ENCODE measurements at places on chromosomes 12 and 14.

GRCh38 chr14:51862860-51863259 is 2.4 kb downstream of the GNG2 start:
- no peak for DNase-seq

DNA sequence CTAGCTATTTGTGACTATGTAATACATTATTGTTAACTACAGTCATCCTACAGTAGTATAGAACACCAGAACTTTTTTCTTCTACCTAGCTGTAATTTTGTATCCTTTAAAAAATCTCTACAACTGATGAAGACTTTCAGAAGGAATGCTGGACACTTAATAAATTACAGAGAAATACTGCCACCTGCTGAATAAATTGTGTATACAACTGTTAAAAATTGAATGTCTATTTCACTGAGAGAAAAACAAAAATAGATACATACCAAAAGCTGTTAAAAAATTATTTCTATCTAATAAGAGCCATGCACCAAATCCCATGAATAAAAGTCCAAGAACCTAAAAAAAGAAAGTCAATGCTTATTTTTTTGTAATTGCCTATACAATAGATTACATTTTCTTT is 6.6 kb downstream of the TSPAN19 start:
- no peak for DNase-seq

- DNase-seq: no peak
These were observed 162.4 kb downstream of the GARIN6 start for GRCh38 chr12:99809909-99810308.

DNA sequence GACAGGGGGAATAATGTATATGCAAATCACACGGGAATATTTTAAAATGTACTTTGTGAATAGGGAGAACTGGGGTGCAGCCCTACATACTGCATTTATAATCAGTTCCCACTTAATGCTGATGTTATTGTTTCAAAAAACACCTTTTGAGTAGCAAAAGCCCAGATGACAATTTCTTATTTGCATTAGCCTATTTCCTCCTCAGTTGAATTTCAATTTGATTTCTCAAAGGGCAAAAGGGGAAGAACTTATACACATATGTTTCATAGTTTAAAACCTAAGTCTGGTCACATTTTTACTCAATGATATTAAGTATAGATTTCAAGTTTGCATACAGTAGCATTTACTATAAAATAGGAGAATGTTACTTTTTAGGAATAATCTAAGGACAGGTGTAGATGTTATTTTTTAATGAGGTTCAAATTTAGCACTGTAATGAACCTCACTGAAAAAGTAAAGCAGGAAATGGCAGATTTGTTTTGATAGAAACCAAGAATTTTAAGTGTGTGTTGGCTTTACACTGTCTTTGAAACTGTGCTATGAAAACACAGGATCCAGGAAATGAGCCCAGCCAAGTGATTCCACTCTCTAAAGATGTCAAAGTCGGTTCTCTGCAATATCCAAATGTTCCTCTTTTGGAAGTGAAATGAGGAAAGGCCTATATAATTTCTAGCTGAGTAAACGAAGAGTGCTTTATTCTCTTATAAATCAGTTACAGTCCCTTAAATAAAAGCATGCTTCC is 367.4 kb downstream of the BTG1 start:
- no peak for DNase-seq

GRCh38 chr14:67151082-67151666 is 38.1 kb upstream of the GARIN2 start:
- no peak for DNase-seq

- no peak for DNase-seq
These were observed 203.5 kb upstream of the GZMB start for GRCh38 chr14:24837280-24838046.

- no peak for DNase-seq
These were observed 36.4 kb upstream of the FICD start for GRCh38 chr12:108478611-108479206.

- DNase-seq: no peak
These were observed 248.8 kb upstream of the PWP1 start for GRCh38 chr12:107436836-107437235.

DNA sequence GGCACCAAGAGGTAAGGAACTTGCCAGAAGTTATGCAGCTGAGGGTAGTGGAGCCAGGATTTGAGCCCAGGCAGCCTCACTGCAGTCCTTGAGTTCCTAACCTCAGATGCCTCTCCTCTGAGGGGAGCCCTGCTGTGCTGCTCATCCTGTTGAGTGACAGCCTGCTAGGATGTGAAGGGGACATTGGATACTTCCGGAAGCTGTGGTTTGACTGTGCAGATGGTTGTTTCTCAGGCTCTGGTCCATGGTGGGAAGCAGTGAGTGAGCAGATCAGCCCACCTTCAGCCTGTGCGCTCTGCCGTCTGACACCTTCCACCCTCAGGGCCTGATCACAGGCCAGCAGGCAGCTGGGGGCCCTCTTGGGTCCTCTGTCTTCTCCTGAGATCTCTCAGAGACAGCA is 253.2 kb downstream of the CACNA1C start:
- DNase-seq: no peak

- DNase-seq: no peak
These were observed 416.7 kb downstream of the PDZRN4 start for GRCh38 chr12:41604830-41605229.

GRCh38 chr12:126763359-126763758 is 1503.6 kb upstream of the TMEM132C start:
- DNase-seq: no peak
